ENCODE measurements at places on chromosomes 4 and X.

DNA sequence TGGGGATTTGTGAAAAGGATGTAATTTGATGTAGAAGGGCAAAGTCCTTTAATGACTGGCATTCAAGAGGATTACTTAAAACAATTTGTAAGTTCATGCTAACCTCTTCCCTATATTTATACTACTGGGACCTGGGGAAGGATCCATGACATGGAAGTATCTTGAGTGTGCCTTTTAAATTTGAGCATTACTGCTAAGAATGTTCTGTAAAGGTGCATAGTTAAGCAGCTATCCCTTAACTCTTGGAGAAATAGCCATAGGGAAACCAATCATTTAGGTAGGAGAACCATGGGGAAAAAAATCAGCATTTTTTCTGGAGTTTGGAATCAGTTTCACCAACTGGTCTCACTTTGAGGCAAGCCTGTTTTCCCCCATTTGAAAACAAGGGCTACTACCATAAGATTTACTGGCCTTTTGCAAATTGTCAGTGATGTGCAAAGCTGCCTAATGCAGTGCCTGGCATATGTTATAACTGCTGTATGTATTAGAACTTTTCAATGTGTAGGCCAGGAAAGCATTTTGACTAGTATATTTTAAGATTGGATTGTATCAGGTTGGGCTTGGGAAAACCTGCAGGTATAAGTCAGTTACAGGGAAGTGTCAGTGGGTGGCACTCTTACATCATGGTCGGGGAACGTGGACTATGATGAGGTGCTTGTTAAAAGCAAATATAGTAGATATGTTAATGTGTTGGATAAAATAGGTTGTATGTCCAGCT lies 72.1 kb downstream of the PRSS12 start:
- peak; percentile 60 for DNase-seq

DNA sequence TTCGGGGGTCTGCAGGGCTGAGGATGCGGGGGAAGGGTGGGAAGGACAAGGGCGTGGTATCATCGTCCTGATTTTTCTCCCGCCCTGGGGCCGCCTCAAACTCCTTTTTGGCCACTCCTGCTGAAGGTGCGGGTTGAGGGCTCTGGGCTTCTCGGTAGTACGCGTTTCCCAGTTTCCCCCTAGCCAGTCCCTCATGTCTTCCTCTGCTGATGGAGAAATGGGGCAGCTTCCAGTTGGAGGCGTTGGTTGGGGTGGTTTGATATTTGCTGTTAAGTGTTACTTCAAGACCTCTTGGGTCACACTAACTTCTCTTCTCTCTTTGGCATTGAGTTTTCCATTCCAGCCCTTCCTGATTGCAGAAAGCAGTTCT lies 482 bp downstream of the GSTCD start:
- no peak for DNase-seq

- no peak for DNase-seq
Observed at GRCh38 chr4:52931243-52931642, 69.1 kb downstream of the RASL11B start.

- no peak for DNase-seq
Observed at GRCh38 chr4:174133551-174133950, 149.9 kb downstream of the FBXO8 start.

- DNase-seq: no peak
Observed at GRCh38 chr4:56134266-56134665, 185.5 kb downstream of the CEP135 start.

- DNase-seq: peak; percentile 70
Observed at GRCh38 chr4:112234952-112235609, 3.5 kb downstream of the AP1AR start.

DNA sequence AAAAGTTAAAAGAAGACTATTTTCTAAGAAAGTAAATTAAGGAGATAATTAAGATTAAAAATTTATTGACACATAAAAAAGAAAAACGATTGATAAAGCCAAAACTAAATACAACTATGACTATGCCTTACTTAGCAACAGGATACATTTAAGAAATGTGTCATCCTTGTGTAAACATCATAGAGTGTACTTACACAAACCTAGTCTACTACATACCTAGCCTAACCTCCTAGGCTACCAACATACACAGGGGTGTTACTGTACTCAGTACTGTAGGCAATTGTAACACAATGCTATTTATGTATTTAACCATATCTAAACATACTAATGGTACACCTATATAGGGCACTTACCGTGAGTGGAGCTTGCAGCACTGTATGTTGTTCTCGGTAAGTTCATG lies 108.3 kb downstream of the ANXA10 start:
- no peak for DNase-seq

GRCh38 chr4:31549256-31549655 lies 829.1 kb downstream of the PCDH7 start:
- DNase-seq: no peak

DNA sequence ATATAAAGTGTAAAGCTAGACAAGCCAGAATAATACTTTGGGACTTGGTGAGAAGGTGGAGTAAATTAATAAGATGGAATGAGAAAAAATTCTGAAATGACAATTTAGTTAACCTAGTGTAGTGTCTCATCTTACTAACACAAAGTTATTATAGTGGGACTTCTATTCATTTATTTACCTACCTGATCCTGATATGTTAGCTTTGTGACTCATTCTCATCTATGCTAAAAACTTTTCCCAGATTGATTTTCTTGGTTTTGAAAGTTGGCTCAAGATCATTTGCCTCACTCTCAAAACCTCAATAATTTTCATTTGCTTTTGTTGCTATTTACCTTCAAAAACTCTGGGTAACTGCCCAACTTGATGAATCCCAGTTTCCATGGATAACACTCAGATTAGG lies 698.6 kb downstream of the SH3BGRL start:
- DNase-seq: no peak

DNA sequence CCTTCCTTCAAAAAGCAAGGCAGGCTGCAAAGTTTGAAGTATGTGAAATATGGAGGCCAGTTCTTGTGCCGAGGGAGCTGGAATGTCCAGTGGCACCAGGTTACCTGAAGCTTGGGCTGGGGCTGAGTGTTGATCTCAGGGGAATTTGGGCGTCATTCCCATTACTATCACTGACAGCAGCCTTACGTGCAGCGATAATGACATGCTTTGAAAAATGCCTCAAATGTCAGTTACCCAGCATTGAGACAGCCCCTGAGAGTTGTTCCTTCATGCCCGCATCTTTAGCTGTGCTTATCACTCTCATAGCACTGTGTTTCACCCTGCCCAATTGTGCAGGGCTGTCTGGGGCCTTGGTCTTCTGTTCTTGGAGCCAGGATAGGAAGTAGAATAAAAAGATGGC lies 27.4 kb downstream of the SLC16A2 start:
- DNase-seq: no peak

- peak; percentile 67 for DNase-seq
Observed at GRCh38 chr4:10013722-10014121, 7.6 kb downstream of the SLC2A9 start.

- DNase-seq: no peak
Observed at GRCh38 chr4:183181081-183181480, 82.0 kb downstream of the WWC2 start.

- DNase-seq: no peak
Observed at GRCh38 chr4:36310216-36310615, 28.8 kb downstream of the DTHD1 start.

GRCh38 chrX:20432048-20432447 lies 165.3 kb upstream of the RPS6KA3 start:
- no peak for DNase-seq

- no peak for DNase-seq
Observed at GRCh38 chr4:27013012-27013411, 152.4 kb downstream of the STIM2 start.

DNA sequence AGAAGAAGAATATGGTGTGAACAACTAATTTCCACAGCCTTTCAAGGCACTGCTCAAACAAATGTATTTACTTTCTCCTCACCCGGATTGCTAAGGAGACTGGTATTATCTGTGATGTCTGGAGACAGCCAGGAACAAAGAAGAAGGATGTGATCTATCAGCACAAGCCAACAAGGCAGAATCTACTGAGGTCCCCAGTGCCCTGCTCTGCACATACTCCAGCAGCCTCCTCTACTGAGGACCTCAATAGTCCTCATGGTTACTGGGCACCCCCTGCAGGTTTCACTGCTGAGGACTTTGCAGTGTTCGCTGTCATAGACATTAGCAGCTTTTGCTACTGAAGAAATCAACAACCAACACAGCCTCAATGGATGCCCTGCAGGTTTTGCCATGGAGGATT lies 930.1 kb downstream of the ADGRL3 start:
- DNase-seq: no peak

DNA sequence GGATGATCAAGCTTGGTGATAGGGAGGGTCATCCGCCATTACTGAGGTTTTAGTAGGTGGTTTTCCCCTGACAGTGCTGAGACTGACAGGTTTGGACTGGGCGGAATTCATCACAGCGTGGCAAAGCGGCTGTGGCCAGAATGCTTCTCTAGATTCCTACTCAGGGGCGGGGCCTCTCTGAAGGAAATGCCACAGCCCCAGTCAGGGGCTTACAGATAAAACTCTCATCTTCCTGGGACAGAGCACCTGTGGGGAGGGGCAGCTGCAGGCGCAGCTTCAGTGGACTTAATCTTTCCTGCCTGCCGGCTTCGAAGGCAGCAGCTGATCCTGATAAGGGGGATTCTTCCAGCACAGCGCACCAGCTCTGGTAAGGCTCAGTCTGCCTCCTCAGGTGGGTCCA lies 316.7 kb downstream of the RPA4 start:
- DNase-seq: no peak

DNA sequence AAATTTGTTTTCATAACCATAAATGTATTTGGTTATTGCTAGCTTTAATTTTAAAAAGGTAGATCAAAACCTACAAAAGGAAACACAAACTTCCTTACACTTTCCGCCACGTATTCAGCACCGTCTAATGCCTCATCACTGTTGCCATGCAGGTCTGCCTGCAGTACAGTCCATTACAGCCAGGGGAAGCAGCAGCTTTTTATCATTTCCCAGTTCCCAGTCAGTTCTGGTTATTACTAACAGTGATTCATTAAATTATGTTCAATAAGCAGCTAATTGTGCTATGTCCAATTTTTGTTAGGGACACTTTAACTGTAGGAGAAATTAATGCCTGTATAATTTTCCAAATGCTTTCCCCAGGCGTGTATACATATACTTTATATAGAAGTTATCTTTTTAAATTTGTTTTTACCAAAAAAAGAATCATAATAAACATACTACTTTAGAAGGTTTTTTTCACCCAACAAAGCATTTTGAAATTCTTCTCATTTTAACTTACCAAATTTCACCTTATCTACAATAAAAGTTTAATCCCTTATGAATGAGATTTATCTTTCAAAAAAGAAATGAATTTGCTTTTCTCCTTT lies 93.3 kb downstream of the ANXA3 start:
- peak; percentile 69 for DNase-seq

DNA sequence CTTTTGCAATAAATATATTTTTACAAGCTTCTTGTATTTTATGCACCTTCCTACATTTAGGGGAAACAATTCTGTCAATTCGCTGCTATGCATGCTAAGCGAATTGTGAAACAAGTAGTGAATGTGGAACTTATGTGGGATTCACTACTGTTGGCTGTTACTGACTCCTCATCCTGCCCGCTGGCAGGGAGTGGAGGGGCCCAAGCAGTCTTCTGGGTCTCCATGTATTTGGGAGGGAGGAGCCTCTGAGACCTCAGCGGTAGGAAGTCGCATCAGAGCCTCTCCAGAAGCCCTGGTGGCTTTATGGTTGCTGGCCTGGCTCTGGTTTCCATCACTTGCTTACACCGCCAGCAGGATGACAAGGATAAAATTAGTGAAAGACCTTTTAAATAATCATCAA lies 3.7 kb upstream of the SETD7 start:
- DNase-seq: no peak

DNA sequence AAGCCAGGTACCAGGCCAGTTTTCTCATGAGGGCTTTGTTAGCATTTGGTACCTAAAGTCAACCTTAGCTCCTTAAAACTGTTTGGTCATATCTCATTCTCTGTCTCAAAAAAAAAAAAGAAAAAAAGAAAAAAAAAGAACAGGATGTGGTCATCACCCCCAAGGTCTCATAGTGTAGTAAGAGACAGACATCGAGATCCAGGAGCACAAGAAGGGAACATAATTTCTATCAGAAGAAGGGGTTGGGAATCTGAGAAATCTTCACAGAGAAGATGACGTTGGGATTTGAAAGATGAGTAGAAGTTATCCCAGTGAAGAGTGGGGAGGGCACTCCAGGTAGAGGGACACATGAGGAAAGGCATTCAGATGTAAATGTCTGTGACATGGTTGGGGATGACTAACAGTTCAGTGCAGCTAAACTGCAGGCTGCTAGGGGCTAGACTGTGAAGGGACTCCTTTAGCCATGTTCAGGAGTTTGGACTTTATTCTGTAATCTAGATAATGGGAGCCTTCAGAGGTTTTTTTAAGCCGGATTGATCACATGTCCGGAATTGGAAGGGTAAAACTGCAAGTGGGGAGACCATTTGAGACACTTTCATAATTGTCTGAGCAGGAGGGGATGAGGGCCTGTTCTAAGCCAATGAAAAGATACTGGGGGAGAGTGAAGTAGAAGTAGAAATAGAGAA lies 26.9 kb upstream of the GJB1 start:
- DNase-seq: peak; percentile 27

DNA sequence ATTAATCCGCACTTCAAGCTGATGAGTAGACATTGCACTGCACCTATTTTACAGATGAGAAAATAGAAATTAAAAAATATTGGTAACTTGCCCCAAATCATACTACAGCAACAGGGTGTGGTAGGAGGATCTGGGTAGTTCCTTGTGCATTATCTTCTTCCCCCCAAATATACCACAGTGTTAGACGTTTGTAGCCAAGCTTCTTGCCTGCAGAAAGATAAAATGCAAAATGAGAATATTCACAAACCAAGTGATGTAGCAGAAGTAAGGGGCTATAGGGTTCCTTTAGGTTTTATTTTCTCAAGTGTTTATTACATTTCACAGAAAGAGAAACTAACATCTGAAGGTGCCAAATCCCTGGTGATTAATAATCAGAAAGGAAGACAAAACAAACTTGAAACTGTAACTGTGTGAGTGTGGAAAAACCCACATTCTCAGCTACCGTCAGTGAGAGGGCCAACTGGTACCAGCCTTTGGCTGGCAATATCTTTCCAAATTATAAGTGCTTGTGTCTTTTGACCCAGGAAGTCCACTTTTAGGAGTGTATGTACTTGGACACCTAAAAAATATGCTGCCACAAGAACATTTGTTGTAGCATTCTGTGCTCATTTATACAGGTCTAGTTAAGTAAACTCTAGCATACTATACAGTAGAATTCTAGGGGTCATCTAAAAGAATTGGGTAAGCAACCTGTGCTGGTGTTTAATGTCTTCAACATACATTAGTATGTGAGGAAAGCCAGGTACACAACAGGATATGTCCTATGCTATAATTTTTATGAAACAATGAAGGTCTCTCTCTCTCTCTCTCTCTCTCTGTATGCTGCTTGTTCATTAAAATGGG lies 6.7 kb upstream of the CD38 start:
- peak; percentile 48 for DNase-seq

DNA sequence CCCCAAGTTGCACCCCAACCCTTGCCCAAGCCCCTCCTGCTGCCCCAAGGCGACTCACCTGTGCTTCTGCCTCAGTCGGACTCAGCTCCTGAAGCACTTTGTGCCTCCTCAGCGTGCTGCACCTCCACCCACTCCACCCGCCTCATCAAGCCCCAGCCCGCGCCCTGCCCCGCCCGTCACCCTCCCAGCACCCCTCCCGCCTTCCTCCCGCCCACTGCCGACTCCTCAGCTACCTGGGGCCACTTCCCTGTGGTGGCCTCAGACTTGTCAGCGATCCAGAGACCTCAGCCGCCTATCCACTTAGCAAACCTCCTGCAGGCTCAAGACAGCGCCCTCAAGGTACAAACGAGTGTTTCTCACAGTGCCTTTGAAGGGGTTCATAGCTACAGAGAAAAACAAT lies 19.6 kb upstream of the IQCM start:
- no peak for DNase-seq
